ENCODE measurements at places on chromosomes 1 and 21. TPM values are rescaled to one million over a fixed set of nuclear protein-coding genes. Genes with fewer than 3 reads are reported as not detected.

STYXL2 gene
- total RNA-seq: not detected

FLG2 gene
- not detected for total RNA-seq

- no peak for DNase-seq
Measured at GRCh38 chr1:69088571-69088970, 479.2 kb upstream of the LRRC7 start.

DNA sequence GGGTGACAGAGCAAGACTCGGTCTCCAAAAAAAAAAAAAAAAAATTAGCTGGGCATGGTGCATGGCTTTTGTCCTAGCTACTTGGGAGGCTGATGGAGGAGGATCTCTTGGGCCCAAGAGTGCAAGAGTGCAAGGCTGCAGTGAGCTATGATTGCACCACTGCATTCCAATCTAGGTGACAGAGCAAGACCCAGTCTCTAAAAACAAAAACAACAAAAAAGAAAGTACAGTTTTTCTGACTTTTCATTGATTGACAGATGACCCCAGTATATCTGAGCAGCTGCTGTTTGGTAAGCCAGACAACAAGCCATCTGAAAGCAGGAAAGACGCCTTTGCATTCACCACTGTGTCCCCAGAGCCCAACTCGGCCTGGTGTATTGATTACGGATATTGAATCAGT, 10.9 kb upstream of the DPT start:
- DNase-seq: no peak

GRCh38 chr21:45364468-45365185, 40.3 kb upstream of the COL18A1 start:
- DNase-seq: no peak

ZNF695 gene
- total RNA-seq: 0.43 TPM

- no peak for DNase-seq
Measured at GRCh38 chr1:91727763-91728162, 158.2 kb downstream of the TGFBR3 start.

DNA sequence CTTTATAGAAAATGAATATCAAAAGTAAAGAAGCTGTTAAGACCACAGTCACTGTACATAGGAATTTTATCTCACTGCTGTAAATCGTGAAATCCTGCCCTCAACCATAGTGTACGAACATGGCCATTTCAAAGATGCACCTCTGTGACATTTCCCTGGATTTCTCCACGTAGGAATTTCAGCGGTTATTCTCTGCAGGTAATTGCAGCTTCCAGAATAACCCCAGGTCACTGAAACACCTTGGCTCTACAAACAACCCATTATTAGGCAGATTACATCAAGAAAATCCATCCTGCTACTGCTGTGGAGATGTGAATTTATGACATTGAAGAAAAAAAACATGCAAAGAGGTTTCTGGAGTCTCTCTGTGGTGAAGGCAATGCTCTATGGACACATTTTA, 196.2 kb upstream of the USP25 start:
- no peak for DNase-seq

DNA sequence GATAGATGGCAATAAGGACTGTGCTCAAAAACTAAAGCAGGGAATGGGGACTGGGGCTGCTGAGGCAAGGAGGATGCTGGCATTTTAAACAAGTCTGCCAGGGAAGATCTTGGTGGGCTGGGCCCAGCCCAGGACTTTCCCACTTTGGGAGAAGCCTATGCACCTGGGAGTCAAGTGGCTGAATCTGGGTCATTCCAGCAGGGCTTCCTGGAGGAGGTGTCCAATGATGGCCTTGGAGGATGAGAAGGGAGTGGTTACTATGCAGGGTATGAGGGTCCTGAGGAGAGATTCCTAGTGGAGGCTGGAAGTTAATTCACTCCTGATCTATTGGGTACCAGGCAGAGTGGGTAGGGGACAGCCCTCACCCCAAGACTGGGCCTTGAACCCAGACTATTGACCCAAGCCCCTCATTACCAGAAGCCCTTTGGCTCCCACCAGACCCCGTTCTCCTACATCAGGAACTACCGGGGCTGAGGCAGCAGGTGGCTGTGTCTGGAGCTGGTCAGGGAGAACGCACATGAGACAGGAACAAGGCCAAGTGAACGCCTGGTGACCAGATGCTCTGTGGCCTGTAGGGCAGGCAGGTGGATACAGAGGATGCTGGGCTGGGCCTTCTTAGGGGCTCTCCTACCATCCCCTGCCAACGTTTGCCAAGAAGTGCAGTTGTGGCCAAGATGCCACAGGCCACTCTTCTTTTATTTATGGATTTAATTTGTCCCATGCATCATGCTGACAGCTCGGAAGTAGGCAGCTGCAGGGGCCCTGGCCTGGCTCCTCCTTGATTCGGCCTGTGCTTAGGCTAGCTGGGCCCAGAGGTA, 18.3 kb upstream of the LRP8 start:
- no peak for DNase-seq

- no peak for DNase-seq
Measured at GRCh38 chr1:12059722-12060464, 3.2 kb upstream of the TNFRSF8 start.

TBX19 gene
- total RNA-seq: 2.0 TPM

GRCh38 chr1:208100906-208101305, 143.3 kb downstream of the PLXNA2 start:
- no peak for DNase-seq

VAV3 gene
- 1.8 TPM for total RNA-seq

DNA sequence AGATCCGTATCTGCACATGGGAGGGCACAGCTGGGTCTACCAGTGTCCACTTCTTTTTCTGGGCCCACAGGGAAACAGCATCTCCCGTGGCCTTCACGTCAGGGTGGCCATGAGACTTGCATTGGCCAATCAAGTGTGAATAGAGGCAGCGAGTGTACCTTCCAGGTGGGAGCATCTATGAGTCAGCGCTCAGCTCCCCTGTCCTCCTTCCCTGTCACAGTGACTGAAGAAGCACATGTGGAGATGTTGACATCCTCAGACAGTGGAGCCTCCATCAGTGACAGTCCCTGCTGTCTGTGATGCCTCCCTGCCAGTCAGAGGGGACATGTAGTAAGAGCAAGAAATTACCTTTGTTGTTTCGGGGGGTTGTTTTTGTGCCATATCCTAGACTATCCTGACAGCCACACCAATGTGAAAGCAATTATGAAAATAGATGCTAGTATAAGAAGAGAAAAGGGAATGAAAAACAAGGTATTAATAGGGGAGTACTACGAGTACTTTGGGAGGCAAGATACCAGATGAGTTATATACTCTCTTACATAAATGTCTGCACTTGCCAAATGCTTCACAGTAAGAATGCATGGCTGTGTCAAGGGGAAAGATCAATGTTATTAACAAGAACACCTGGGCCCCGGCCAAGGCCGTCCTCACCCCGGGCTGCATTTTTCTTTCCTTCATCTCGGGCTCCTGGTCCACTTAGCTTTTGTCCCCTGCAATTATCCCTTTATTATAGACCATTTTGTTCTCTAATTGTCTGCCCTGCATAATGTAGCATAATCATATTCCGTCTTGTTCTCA, 86.0 kb downstream of the MATN1 start:
- no peak for DNase-seq

DNA sequence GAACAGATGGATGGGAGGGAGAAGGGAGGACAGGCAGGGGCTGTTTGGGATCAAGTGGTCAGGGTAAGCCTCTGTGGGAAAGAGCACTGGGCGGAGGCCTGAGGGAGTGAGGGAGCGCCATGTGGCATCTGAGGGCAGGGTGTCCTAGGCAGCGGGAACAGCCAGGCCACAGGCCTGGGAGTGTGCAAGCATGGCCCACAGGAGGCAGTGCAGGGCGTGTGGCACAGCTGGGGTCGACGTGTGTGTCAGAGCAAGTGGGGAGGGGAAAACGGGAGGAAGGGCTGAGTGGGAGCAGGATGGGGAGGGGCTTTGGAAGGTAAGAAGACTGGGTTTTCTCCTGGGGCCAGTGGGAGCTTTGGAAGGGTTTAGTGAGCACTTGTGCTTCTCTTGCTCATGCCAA, 143.4 kb downstream of the SYF2 start:
- DNase-seq: no peak

DNA sequence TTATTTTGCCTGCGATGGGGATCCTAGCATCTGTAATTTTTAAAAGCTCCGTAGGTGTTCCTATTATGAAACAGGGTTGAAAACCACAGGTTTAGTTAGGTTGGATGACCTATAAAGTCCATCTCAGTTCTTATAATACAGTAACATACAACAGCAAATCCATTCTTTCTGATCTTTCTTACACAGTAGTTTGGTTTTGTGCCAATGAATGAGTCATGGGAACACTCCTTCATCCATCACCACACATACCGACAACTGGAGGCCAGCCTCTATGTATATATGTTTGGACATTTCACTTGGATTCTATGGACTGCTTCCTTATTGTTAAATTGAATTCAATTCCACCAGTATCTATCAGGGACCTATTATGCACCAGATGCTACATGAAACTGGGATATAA, 118.4 kb upstream of the L1TD1 start:
- no peak for DNase-seq

ANGPTL3 gene
- total RNA-seq: not detected

GRCh38 chr1:220504329-220504728, 23.6 kb upstream of the MARK1 start:
- no peak for DNase-seq

DNA sequence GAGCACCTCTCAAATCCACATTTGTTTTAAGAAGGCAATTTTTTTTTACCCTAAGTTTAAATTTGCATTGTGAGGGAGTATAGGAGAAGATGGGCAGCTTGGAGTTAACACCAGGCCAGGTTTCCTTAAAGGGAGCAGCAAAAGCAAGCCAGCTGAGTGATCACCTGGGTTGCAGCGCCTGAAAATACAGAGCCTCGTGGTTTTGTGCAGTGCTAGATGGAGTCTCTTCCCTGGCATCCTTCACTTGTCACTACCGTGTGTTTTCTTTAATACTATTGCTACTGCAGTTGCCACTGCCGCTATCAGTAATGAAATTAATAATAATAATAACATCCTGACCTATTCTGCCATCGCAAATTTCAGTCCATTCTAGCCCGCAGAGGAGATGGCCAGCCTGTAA, 35.2 kb upstream of the VAV3 start:
- DNase-seq: no peak

Data from activated naive CD4-positive, alpha-beta T cell treated with anti-CD3 and anti-CD28 coated beads, Interleukin-2, amount 50 U/mL, for 72 hours (primary cell).